ENCODE measurements at places on chromosomes 3 and 15.

GRCh38 chr3:71495708-71496472, 87.6 kb downstream of the FOXP1 start:
- DNase-seq = no peak

GRCh38 chr15:40754574-40754882, 526 bp downstream of the RMDN3 start:
- DNase-seq = no peak

GRCh38 chr3:145817870-145818483, 343.0 kb downstream of the PLOD2 start:
- DNase-seq = no peak

- DNase-seq = no peak
Observed at GRCh38 chr3:47475029-47475569, 642 bp downstream of the SCAP start.

GRCh38 chr15:99416191-99417188, 149.3 kb upstream of the MEF2A start:
- DNase-seq = no peak

DNA sequence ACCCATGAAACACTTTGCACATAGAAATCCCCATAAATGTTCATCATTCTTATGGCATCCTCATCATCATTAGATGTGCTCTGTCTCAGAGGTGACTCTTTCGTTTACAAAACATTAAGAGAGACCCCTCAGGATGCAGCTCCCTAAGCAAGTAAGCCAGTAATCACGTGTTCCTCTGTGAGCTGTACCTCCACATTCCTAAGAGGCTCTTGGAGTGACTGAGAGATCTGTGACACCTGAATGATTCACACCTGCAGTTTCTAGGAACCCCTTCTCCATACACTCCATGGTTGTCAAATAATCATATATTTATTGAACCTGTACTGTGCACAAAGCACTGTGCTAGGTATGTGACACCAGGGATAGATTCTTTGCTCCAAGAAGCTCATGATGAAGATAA, 602.4 kb downstream of the UNC13C start:
- no peak for DNase-seq

- no peak for DNase-seq
Observed at GRCh38 chr15:73105064-73105463, 52.8 kb downstream of the NEO1 start.

DNA sequence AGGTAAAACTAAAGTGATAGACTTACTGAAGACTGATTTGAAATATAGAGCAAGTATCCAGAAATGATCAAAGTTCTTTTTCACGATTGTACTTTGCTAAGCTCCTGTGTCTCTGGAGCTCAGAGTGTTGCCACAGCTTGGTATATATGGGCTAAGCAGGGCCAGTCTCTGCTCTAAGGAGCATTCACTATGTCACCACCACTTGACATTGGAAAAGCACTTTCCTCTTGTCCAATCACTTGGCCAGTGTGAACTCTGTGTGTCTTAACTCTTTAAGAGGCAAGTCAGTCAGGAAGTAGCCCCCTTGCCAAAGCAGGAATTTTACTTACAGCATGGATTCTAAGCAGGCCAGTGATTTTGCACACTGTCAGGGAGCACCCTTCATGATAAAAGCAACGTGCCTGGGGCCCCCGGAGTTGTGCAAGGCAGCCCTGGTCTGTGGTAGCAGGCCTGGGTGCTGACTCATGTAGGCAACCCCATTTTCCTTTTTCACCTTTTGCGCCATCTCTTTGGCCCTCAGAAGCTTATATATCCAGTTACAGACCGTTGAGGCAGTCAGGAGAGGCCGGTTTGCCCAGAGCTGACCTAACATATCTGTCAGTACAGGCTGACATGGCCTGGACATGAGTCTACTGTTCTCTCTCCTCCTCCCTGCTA, 73.0 kb downstream of the HCN4 start:
- no peak for DNase-seq

DNA sequence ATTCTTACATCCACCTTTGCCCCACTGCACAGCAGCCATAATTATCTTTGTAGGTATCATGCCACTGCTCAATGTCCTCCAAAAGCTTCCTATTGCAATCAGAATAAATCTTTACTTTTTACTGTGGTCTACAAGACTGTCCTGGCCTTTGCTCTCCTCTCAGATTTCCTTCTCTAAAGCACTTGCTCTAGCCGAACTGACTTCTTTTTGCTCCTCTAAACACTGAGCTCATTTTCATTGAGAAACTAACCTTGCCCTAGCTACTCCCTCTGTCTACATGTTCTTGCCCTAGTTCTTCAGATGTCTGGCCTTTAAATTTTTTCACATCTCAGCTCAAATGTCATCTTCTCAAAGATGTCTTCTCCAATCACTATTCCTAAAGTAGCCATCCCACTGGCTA, 342.8 kb downstream of the TBC1D5 start:
- no peak for DNase-seq

DNA sequence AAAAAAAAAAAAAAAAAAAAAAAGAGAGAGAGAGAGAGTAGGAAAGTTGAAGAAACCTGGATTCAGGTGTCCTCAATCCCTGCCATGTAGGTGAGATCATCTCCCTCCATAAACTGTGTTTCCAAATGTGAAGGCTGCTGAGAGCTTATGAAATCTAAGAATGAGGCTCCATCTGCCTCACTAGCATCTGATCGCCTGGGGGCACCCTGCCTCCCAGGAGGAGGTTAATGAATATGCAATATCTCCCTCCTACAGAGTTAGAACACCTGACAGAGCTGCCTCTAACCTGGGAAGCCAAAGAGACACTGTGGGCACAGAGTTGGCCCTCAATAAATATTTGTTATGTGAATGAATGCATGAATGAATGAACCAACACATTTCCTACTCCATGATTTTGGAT, 23.8 kb upstream of the ZNF148 start:
- DNase-seq = no peak

DNA sequence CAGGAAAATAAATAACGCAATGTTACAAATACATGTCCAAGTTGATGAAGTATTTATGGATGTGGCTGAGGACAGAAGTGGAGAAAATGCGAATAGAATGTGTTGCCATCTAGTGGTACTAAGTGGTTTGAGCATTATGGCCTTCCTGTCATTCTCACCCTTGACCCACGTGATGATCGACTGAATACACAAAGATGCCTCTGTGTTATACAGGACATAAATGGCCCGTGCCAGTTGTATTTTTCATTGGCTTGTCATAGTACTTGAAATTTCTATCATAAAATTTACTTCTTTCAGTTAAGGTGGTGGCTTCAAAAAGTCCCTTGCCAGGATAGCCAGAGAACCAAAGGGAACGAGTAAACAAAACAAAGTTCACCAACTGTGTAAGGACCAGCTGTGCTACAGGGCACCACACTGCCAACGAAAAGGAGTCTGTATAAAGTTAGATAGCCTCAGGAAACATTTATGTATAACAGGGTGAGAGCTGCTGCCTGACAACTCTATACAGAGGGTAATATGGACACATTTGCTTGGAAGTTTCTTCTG, 103.7 kb downstream of the MYH15 start:
- DNase-seq = no peak

GRCh38 chr3:10994306-10994705, 1.8 kb downstream of the SLC6A1 start:
- DNase-seq = no peak

GRCh38 chr15:99435113-99435695, 130.6 kb upstream of the MEF2A start:
- no peak for DNase-seq

GRCh38 chr3:152638214-152638613, 196.7 kb upstream of the P2RY1 start:
- DNase-seq = no peak

DNA sequence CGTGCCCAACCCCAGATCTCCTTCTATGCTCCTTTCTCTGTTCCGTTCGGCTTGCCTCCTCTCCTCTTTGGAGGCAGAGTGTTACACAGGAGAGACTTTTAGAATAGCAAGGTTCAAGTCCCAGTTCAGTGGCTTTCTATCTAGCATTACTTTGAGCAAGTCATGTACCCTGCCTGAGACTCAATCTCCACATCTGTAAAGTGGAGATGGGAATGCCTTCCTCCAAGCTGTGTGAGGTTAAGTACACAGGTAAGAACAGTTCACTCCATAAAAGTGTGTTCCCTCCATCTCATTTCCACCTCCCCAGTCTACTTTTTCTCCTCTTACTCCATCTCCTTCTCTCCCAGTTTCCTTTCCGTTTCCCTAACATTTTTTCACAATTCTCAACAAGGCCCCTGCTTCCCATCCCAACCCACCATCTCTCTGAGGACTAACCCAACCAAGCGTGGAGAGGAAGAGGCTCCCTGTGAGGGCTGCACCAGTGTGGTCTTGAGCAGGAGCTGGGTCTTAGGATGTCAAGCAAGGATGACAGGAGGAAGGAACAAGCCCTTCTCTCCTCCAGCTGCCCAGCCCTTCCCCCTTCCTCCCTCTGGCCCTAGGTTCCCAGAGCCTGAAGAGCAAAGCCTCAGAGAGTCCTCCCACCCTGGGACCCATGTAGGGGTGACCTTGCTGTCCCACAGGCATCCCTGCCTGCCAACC, 6.4 kb downstream of the ATP8B4 start:
- no peak for DNase-seq
